HT-29 (cell line): ENCODE measurements at places on chromosomes 7 and 10. TPM values are rescaled to one million over a fixed set of nuclear protein-coding genes. Genes with fewer than 3 reads are reported as not detected.

DNA sequence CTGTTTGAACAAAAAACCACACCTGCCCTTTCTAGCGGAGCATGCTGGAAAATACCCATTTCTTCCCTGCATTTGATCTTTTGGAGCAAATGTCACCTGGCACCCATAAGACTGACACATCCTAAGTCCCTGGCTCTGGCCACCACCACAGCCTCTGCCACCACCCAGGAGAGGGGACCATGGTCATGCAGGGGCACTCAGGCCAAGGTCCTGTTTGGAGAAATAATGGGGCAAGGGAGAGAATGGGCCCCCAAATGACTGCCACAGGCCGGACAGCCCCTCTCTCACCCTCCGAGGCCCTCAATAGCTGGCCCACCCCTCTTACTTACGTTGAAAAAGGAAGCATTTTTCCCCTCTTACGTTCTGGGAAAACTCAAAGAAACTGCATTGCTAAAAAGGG is 35.4 kb downstream of the RGS10 start:
- no peak for DNase-seq

GRCh38 chr7:79636849-79637248 is 183.4 kb upstream of the MAGI2 start:
- no peak for DNase-seq

DNA sequence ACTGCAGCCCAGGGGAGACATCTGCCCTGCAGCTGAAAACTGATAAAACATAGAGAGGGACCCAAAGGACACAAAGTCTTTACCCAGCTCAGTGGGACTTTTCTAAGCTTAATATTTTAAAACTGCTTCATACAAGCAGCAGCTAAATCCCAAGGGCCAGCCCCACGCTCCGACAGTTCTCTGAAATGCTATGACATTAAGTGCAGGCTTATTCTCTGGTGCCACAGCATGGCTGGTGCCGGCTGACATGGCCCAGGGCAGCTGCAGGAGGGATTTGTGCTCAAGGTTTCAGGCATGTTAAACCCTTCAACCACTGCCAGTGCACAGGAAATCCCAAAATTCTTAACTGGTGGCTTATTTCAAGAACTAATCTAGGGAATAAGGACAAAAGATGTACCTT is 170.9 kb downstream of the PARD3 start:
- no peak for DNase-seq

GRCh38 chr10:1677307-1677939 is 59.9 kb downstream of the ADARB2 start:
- no peak for DNase-seq

DNA sequence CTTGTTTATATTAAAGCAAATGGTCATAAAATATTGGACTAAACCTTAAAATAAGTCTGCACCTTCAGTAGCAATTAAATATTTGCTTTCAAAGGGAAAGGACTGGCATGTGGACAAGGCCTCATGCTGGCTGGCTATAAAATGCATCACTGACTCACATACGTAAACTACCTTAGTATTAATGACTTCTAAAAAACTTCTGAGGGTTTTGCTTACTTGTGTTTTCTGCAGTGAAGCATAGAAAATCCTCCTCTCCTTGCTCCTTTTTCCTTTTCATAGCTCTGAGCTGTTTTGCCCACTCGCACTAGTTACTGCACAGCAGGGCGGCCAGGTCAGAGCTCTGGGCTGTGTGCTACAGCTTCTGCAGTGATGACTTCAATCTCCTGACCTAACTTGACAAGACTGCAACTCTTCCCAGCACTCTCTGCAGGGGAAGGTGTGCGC is 82.3 kb downstream of the CUL2 start:
- DNase-seq: no peak

DNA sequence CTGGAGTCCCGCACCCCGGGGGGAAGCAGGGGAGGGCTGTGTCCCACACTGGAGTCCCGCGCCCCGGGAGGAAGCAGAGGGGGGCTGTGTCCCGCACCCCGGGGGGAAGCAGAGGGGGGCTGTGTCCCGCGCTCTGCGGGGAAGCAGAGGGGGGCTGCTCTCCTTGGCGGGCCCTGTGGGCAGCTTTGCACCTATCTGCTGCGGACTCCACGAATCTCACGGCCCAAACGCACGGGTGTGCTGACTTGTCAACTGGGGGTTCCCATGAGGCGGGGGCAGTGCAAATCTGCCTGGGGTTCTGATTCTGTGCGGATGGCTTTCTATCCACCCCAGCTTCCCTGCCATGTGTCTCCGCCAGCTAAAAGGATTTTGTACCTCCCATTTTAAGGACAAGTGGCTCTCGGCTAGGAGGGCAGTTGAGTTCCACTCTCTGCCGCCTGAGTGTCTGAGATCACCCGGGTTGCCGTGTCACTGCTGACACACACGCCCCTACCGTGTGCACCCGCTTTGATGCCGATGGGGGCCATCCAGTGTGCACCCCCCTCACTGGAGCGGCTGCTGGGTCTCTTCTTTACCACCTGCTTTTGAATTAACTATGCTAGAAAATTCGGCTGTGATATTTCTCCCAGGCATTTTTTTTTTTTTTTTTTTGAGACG is 20.5 kb downstream of the GPER1 start:
- no peak for DNase-seq

- no peak for DNase-seq
Observed at GRCh38 chr10:124689911-124690498, 54.2 kb downstream of the FAM53B start.

- no peak for DNase-seq
Observed at GRCh38 chr10:83592337-83592935, 546.9 kb upstream of the GHITM start.

- no peak for DNase-seq
Observed at GRCh38 chr7:22980422-22980821, 33.5 kb downstream of the HYCC1 start.

DNA sequence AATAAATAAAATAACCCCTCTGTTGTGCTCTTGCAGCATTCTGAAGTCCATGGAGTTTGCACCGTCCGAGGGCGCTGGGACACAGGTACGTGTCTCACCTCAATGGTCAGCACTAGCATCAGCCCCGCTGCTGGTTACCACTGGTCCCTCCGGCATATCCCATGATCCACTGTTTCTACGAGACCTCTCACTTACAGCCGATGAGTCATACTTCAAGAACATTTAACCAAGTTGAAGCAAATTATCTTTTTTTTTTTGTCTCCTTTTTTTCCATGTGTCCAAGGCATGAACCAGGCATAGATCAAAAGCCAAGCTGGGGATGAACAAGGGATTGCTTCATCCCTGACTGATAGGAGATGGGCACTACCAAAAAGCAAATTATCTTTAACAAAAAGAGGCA is 92.9 kb upstream of the SH2B2 start:
- DNase-seq: no peak

- no peak for DNase-seq
Observed at GRCh38 chr7:40120020-40120419, 14.4 kb downstream of the MPLKIP start.

DNA sequence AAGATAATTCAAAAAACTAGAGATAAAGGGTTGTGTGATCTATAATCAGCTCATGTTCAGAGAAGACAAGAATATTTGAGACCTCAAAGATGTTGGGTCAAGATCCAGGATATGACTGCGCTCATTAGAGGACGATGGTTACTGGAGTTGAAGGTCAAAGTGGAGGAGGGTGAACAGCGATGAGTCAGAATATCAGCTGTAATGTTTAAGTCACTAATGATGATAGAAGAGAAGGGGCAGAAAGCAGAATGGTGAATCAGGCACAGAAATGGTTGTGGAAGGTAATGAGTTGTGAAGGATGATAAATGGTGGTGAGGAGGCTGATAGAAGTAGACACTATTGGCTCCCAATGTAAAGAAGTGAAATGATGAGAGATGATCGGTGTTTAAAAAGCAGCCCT is 540.3 kb downstream of the INHBA start:
- DNase-seq: no peak

- DNase-seq: no peak
Observed at GRCh38 chr10:73788864-73789658, 3.7 kb downstream of the ZSWIM8 start.

GRCh38 chr10:100468978-100469377 is 6.2 kb downstream of the WNT8B start:
- no peak for DNase-seq

GRCh38 chr10:31599626-31600504 is 280.8 kb downstream of the ZEB1 start:
- no peak for DNase-seq

GRCh38 chr7:46383605-46384004 is 462.5 kb upstream of the IGFBP3 start:
- DNase-seq: no peak

DNA sequence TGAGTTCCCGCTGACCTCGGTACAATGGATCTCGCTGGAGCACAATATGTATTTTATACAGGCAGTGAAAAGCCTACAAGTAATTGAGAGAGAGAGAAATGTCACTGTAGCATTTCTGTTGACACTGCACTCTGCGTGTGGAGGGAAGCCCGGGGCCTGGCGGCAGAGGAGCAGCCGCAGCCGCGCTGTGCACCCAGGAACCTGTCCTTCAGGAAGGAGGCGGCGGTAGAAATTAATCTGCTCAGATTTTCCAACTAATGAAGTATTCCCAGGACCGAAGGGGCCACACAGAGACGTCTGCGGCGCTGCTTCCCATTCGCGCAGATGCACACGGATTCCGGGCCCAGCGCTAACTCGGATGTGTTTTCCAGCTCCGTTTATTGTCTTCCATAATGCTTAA is 170.1 kb downstream of the EBF3 start:
- no peak for DNase-seq

DNA sequence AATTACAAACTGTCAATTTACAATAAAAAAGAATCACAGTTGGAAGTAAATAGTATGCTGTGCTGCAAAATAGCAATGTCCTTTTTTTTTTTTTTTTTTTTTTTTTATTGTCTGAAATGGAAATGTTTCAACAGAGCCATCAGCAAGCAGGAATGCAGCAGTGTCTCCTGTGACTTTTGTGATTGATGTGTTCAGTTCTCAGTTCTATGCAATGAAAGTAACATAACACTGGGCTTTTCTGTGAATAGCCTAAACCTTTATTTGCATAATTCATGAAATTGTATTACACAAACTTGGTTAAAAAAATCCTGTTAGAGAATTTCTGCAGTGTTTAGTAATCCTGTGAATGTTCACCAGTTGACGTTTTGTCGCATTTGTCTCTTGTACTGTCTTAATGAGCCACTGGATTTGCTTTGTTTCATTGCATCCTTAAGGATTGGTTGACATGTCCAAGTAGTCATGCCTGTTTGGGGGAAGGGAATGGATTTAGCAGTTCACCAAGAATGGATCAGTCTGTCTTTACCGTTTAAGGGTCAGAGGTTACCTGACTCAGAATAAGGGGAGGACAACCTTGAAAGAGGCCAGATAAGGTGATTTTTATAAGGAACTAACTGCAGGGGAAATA is 192.7 kb downstream of the MLLT10 start:
- no peak for DNase-seq

DNA sequence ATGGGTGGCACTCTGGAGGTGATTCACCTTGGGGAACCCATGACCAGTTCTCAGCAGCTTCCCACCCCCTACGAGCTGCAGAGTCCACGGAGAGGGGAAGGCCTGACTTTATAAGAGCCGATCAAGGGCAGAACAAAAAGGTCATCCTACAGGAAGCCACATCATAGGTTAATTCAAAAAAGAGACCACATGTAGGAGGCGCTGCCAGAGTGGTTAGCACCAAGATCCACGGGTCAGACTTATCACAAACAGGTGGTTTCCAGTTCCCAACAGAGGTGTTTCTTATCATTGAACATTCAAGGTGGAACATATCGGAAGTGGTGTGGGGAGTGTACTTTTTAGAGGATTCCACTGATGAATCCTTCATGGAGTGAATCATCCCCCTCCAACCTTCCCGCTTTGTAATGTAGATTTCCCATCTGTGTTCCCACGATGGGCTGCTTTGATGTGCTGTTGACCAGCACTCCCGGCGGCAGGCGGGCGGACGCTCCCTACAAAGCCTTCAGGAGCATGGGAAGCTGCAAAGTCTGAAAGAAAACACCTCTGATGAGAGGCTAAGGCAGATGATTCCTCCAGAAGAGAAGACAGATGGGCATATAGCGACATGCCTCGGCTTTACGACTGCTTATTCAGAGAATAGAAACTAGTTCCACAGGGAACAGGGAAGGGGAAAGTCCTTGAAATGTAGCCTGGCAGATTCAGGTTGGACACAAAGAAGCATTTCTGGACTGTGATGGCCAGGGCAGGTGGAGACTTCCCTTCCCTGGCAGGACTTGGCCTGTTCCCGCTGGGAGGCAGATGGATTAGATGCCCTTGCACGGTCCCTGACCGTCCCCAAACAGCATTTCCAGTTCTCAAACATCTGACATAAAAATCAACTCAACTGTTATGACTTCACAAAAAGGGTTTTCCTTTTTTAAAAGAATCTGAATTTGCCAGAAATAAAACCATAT is 66.5 kb downstream of the AFAP1L2 start:
- no peak for DNase-seq

DNA sequence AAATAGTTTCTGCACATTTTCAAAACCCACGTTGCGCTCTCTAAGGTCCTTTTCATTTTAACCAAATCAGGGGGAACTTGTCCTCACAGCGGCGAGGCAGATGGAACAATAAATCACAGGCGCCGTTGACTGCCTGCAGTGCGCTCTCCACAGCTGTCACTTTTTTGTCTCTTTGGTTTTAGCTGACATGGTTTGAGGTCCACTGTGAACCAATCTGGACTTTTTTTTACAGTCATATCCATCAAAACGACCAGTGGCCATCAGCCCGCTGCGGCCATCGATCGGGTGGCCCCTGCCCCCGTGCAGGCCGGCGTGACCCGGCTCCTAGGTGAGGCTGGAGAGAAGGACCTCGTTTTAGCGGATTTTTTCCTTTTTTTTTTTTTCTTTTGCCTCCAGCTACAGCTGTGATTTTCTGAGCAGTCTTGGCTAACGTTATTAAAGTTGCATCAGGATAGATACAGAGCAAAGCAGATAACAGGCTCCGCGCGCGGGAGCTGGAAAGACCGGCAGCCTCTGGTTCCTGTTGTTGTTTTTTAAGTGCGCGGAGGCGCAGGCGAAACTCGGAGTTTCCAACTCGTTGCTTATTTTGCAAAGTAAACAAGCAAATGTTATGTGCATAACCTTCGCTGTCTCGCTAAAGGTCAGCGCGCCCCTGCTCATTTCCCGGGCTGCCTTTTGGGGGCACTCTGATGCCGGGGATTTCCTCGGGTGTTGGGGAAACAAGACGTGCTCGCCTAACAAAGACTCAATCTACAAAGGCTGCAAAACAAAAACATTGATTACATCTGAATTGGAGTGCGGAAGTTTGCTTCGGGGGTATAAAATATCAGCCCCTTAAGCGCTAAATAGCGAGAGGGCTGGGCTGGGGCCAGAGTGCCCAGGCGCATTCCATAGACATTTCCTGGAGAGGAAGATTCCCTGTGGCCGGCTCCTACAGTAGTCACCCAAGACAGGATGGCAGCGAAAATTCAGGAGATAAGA is 414.8 kb upstream of the MKI67 start:
- DNase-seq: no peak

ENTPD1 gene
- total RNA-seq: not detected in 2 replicates

WNT2 gene
- not detected in 2 replicates for total RNA-seq

KIAA1217 gene
- total RNA-seq: 9.4 and 9.6 TPM in 2 replicates

NPVF gene
- total RNA-seq: not detected in 2 replicates

CPEB3 gene
- 0.65 and 0.74 TPM in 2 replicates for total RNA-seq

DENND2A gene
- not detected in 2 replicates for total RNA-seq

DNAJC30 gene
- 6.7 and 7.4 TPM in 2 replicates for total RNA-seq

TDRD1 gene
- not detected in 2 replicates for total RNA-seq

SFTPA1 gene
- total RNA-seq: not detected in 2 replicates

NPSR1 gene
- total RNA-seq: 2.2 and 3.0 TPM in 2 replicates

BAMBI gene
- 0.68 and 1.4 TPM in 2 replicates for total RNA-seq
